Right renal pelvis (tissue), 4 donors: ENCODE measurements at places on chromosomes 7 and 10.

DNA sequence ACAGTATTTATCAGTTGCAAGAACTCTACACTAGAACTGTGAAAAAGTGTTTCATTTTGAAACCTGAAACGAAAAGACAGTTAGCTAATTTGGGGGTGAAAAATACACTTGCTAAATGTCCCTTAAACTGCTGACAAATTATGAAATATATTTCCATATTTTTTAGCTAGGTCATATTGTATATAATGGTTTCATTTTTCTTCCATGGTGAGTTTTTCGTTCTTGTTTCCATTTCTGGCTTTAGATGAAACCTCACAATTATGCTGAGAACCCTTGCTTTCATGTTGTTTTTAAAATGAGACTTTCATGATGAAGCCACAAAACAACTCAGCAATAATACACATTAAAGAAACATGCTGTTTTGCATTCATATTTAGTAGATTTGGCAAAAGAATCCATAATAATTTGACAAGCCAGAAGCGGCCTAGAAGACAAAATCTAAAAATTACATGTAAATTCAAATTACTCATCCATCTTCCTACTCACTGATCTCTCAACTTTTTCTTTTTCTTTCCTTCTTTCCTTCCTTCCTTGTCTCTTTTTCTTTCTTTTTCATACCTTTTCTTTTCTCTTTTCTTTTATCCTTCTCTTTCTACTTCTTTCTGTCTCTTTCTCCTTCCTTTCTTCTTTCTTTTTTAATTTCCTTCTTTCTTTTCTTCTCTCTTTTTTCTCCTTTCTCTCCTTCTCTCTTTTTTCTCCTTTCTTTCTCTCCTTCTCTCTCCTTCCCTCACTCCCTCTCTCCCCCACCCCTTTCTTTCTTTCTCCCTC lies 46.5 kb upstream of the ITGB8 start:
- no peak for DNase-seq

- DNase-seq, result peak; percentile 61
These were observed 538 bp downstream of the TRIM8 start for GRCh38 chr10:102644646-102645387.

- no peak for DNase-seq
These were observed 10.3 kb downstream of the CRHR2 start for GRCh38 chr7:30671793-30672465.

GRCh38 chr7:147941381-147941780 lies 649.2 kb upstream of the C7orf33 start:
- no peak for DNase-seq

GRCh38 chr10:76311752-76312636 lies 880.6 kb downstream of the LRMDA start:
- DNase-seq, result no peak

GRCh38 chr10:3213758-3214515 lies 41.4 kb upstream of the PITRM1 start:
- DNase-seq, result no peak

DNA sequence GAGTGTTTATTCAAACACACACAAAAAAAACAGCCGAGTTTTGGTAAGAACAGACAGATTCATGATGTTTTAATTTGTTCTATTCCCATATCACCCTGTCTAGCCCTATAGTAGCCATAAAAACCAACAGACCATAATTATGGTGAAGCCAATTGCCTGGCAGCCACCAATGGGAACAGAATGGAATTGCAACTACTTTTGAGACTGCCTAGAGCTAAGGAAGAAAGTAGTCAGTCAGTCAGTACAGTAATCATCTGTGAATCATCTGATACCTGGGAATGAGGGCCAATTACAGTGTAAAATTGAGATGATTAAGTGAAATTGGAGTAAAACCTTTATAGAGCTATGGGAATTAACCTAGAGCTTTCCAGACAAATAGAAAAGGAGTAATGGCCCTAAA lies 952.7 kb upstream of the KCND2 start:
- no peak for DNase-seq

DNA sequence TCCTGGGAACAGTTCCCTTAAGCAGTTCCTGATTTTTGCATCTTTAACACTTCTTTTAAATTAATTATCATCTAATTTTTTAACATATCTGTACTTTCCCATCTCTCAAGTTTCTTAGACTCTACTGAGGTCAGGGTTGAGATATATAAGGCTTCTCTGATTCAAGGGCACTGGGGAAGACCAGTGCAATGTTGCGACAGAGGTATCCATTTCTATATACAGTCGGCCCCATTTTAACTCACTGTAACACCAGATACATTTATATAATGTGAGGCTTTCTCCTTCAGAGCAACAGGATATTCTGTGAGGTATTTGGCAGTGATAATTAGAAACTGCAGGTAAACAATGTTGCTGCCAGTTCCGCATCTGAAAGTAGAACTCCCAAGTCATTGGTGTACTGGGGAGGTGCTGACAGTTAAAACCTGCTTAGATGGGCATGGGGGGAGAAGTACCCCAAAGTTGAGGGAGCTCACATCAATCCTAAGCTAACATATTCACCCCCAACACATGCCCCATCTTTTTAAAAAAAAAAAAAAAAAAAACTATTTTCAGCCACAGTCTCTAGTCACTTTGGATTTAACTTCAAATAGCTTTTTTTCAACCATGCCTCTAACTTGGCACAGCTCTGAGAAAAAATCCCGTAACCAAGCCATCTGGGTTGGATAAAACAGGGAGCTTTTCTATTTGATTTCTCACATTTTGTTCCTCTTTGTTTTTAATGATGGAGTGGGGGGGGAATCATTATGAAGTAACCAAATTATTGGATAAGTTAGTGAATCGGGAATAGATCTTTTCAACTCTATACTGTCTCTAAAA lies 62.9 kb downstream of the REEP3 start:
- DNase-seq, result no peak

- DNase-seq, result no peak
These were observed 4.4 kb upstream of the CCL26 start for GRCh38 chr7:75776295-75776971.

DNA sequence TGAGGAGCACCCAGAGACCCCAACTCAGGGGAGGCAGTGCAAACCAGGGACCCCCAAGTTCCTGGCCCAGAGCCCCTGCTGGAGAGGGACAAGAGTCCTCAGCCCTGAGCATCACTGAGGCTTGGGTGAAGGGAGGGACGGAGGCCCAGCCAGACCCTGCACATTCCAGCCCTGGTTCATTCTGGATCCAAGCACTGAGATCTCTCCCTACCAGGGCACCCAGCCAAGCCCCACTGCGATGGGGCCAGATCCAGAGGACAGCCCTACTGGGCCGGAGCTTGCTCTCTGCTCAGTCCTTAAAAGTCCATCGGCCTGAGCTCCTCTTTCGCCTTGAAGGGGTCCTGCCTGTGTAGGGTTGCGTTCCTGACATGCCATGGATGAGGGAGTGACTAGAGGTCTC lies 40.5 kb upstream of the RABGEF1 start:
- DNase-seq, result no peak

- DNase-seq, result peak; percentile 85
These were observed 29.3 kb upstream of the DDX50 start for GRCh38 chr10:68871731-68872342.

DNA sequence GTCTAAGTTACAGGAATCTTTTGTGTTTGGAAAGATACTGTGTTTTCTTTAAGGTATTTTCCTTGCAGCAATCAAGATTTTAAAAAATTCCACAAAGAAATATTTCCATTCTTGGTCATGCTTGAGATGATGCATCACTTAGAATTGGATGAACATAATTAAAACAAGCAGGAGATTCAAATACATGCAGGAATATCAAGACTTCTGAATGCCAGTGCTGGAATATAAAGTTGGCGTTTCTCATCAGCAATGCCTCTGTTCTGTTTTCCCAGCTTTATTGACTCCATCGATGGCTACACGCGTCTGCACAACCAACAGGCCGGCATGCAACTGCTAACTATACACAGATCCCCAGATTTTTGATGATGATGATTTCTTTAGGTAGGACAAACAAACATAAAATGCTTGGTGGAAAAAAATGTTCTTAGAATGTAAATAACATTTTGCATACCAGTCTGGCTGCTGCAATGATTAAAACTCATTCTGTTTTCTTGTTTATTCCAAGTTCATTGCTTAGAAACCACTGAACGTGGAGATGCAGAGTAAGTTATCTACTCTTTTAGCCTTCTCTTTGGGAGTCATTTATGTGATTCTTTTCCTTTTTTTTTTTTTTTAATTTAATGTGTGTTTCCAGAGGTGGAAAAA lies 91.3 kb upstream of the FAM171A1 start:
- no peak for DNase-seq
